ENCODE measurements at places on chromosomes 3 and 15.

GRCh38 chr3:18660059-18660458 lies 234.9 kb upstream of the SATB1 start:
- no peak for DNase-seq

DNA sequence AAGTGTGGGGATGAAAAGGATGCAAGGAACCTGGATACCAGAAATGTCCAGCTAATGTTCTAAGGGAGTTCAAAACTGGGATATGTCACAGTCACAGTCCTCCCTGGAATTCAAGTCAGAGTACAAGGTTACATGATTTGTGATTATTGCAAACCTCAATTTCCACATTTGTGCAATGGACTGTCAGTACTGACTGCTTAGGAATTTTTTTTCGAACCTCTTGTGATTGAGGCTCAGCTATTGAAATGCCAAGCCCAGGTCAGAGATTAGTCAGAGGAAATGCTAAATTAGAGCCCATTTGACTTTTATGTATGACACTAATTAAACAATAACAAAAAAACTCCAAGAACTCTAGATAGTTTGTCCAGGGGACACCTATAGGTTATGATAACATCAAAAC lies 210.2 kb downstream of the THSD4 start:
- DNase-seq = peak; percentile 44

GRCh38 chr15:33182278-33182905 lies 12.1 kb downstream of the FMN1 start:
- DNase-seq = no peak

GRCh38 chr3:111669926-111670630 lies 74.9 kb upstream of the ZBED2 start:
- DNase-seq = peak; percentile 25

GRCh38 chr3:256501-256900 lies 59.9 kb downstream of the CHL1 start:
- DNase-seq = no peak

DNA sequence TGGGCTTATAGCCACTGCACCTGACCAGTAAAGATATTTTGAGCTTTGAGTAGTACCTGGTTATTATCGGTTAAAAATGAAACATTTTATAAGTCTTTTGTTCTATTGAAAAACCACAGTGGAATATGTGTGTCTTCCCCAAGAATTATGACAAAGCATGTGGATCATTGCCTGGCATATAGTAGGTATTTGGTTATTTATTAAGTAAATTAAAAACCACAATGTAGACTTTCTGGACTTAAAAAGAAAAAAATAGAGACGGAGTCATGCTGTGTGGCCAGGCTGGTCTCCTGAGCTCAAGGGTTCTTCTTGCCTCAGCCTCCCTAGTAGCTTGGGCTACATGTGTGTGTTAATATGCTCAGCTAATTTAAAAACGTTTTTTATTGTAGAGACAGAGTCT lies 43.5 kb downstream of the UBE2E2 start:
- DNase-seq = no peak

GRCh38 chr3:66910266-66911055 lies 87.6 kb upstream of the KBTBD8 start:
- no peak for DNase-seq

DNA sequence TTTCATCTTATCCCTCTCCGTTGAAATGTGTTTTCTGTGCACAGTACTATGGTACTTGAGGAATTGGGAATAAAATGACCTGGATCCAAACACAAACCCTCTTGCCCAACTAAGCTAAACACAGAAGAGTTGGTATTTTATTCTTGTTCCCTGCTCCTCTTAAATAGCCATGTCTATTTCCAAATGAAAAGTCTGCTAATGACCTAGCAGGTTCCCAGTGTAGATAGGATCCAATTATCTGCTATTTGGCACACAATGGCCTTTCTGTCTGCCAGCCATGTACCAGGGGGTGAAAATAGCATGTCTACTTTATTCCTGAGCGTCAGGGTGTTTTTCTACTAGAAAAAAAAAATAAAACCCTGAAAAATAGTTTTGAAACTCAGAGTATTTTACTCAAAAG lies 657.0 kb upstream of the NAALADL2 start:
- no peak for DNase-seq

GRCh38 chr3:45639044-45639392 lies 44.5 kb downstream of the LIMD1 start:
- DNase-seq = no peak

- no peak for DNase-seq
Measured at GRCh38 chr15:62781081-62781497, 261.5 kb upstream of the TPM1 start.
